ENCODE measurements at places on chromosomes 12 and 14. TPM values are rescaled to one million over a fixed set of nuclear protein-coding genes. Genes with fewer than 3 reads are reported as not detected.

Gene HOXC6
- total RNA-seq, result 3.7 TPM

Gene ITGB7
- total RNA-seq, result 1.1 TPM

Gene ARL1
- total RNA-seq, result 70.6 TPM

Gene SLC39A9
- total RNA-seq, result 80.1 TPM

Gene MYF6
- total RNA-seq, result not detected

Gene ZFHX2
- 0.73 TPM for total RNA-seq

Gene ASB2
- not detected for total RNA-seq

Gene MOK
- 15.1 TPM for total RNA-seq

Gene CCER1
- not detected for total RNA-seq

Gene STON2
- total RNA-seq, result 13.6 TPM

Gene KRT75
- total RNA-seq, result not detected

Gene HOMEZ
- 7.7 TPM for total RNA-seq

Gene GPR84
- not detected for total RNA-seq

Gene ALDH1L2
- 18.4 TPM for total RNA-seq

Gene RND1
- under 0.01 TPM for total RNA-seq

Gene LTB4R
- total RNA-seq, result 2.2 TPM

Gene PRR4
- 2.2 TPM for total RNA-seq

Gene SERPINA1
- total RNA-seq, result 0.39 TPM

Gene HPD
- 1.5 TPM for total RNA-seq

Gene OTOGL
- 0.20 TPM for total RNA-seq

Gene GPX2
- not detected for total RNA-seq

Gene ACACB
- total RNA-seq, result 7.3 TPM

Gene NUP107
- total RNA-seq, result 70.6 TPM

Gene NDUFB1
- total RNA-seq, result 202 TPM

Gene CRACR2A
- total RNA-seq, result 22.7 TPM

Gene SLC5A8
- total RNA-seq, result not detected

Gene C14orf39
- not detected for total RNA-seq

Gene PRB2
- not detected for total RNA-seq

Gene SPTB
- total RNA-seq, result not detected

Gene KRT7
- 0.78 TPM for total RNA-seq

Gene P2RX7
- total RNA-seq, result 1.8 TPM

Gene TAS2R8
- total RNA-seq, result not detected

Gene PARP11
- total RNA-seq, result 6.1 TPM

Gene ESYT1
- total RNA-seq, result 170 TPM

Gene AKAP5
- 0.20 TPM for total RNA-seq

Gene C12orf54
- not detected for total RNA-seq

Gene TAS2R42
- total RNA-seq, result not detected

Gene SOX5
- total RNA-seq, result 6.8 TPM

Gene GPD1
- total RNA-seq, result 0.37 TPM

Gene RGS6
- not detected for total RNA-seq

Gene SALL2
- 0.78 TPM for total RNA-seq

Gene TCL1B
- total RNA-seq, result not detected

Gene TBC1D30
- total RNA-seq, result not detected

Gene FOXM1
- 26.2 TPM for total RNA-seq

Gene PPP1R36
- total RNA-seq, result not detected

Gene TAS2R13
- total RNA-seq, result 2.2 TPM

Gene DBX2
- under 0.01 TPM for total RNA-seq

Measured in subcutaneous preadipocyte (primary cell).